ENCODE measurements at places on chromosomes 4 and X. TPM values are rescaled to one million over a fixed set of nuclear protein-coding genes. Genes with fewer than 3 reads are reported as not detected.

GRCh38 chr4:81049907-81050306 lies 19.4 kb downstream of the BMP3 start:
- peaks cover 23% of the 10 kb centered on the region for H3K27me3 ChIP-seq
- H3K27ac ChIP-seq = no peak overlapping the region
- DNase-seq = no peak
- no peak overlapping the region for H3K4me3 ChIP-seq
- no peaks in the 10 kb centered on the region for H3K4me1 ChIP-seq
- H3K36me3 ChIP-seq = no peaks in the 10 kb centered on the region

Gene SAGE1
- total RNA-seq = not detected

GRCh38 chr4:183350317-183351071 lies 28.3 kb upstream of the CLDN24 start:
- H3K4me1 ChIP-seq = peaks cover 2% of the 10 kb centered on the region
- no peak overlapping the region for H3K4me3 ChIP-seq
- H3K27me3 ChIP-seq = no peaks in the 10 kb centered on the region
- no peak for DNase-seq

Gene PDGFRA
- 8.4 TPM for total RNA-seq

- DNase-seq = no peak
- peaks cover 1% of the 10 kb centered on the region for H3K4me1 ChIP-seq
- no peak overlapping the region for H3K27ac ChIP-seq
- no peak overlapping the region for H3K4me3 ChIP-seq
- H3K36me3 ChIP-seq = no peaks in the 10 kb centered on the region
- H3K27me3 ChIP-seq = no peaks in the 10 kb centered on the region
Observed at GRCh38 chr4:40340030-40340429, 4.9 kb downstream of the CHRNA9 start.

Gene PCDH18
- 9.6 TPM for total RNA-seq
